ENCODE measurements at places on chromosomes 7 and 10.

- DNase-seq, result no peak
Observed at GRCh38 chr10:119368991-119369869, 161.9 kb downstream of the GRK5 start.

GRCh38 chr7:151708610-151709009, 168.3 kb downstream of the PRKAG2 start:
- no peak for DNase-seq

GRCh38 chr10:132637477-132638129, 100.0 kb downstream of the INPP5A start:
- no peak for DNase-seq

DNA sequence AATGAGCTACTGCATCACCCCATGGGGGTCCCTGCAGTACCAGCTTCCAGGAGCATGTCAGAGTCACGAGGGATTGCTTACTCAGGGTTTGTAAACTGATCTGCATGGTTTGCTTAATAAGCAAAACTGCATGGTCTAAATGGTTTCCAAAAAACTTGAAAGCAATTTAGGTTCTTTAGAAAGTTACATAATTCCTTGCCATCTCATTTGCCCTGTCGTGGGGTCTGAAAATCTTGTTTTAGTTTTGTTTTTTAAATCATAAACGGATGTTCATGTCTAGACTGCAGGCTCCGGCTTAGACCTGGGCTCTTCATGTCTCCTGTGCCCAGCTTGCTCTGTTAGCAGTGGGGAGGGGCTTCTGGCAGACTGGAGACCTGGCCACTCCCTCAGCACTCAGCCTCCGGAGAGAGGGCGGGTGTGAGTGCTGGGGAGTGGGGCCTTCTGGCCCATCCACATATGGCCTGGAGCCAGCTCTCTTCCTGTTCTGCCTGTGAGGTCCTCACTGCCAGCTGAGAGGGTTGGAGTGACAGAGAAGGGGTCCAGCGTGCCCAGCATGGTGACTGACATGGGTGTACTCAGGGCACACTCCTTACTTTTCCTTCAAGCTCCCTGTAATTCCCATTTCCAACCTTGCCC, 17.5 kb downstream of the PRF1 start:
- no peak for DNase-seq
